ENCODE measurements at places on chromosomes 5 and 9. TPM values are rescaled to one million over a fixed set of nuclear protein-coding genes. Genes with fewer than 3 reads are reported as not detected.

GAPT gene
- not detected for total RNA-seq

F12 gene
- 14.3 TPM for total RNA-seq

- no peak for DNase-seq
These were observed 212.0 kb downstream of the ADAMTS12 start for GRCh38 chr5:33679791-33680190.

GRCh38 chr5:35229076-35230037 lies 930 bp downstream of the PRLR start:
- peak; percentile 55 for DNase-seq

- no peak for DNase-seq
These were observed 545.3 kb upstream of the PTPRD start for GRCh38 chr9:11158063-11158462.

GRCh38 chr9:117681888-117682287 lies 22.3 kb upstream of the TLR4 start:
- no peak for DNase-seq

GRCh38 chr5:73007051-73007450 lies 51.2 kb downstream of the FCHO2 start:
- no peak for DNase-seq

- no peak for DNase-seq
These were observed 48.9 kb upstream of the NRARP start for GRCh38 chr9:137350696-137351584.

DNA sequence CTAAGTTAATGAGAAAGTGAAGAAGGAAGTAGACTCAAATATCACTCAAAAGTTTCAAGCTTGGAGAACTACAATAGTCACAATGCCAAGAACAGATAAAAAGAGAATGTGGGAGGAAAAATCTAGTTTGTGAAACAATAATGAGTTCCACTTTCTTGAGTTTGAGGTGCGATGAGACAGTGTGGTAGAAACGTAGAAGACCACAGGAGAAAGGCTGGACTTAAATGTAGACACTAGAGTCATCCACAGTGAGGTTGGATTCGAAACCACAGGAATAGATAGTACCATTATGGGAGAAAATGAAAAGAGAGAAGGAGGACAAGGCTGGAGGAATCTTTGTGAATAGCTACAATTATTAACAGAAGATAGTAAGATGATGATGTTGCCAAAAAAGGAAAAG lies 141.1 kb upstream of the LRRTM2 start:
- no peak for DNase-seq

DNA sequence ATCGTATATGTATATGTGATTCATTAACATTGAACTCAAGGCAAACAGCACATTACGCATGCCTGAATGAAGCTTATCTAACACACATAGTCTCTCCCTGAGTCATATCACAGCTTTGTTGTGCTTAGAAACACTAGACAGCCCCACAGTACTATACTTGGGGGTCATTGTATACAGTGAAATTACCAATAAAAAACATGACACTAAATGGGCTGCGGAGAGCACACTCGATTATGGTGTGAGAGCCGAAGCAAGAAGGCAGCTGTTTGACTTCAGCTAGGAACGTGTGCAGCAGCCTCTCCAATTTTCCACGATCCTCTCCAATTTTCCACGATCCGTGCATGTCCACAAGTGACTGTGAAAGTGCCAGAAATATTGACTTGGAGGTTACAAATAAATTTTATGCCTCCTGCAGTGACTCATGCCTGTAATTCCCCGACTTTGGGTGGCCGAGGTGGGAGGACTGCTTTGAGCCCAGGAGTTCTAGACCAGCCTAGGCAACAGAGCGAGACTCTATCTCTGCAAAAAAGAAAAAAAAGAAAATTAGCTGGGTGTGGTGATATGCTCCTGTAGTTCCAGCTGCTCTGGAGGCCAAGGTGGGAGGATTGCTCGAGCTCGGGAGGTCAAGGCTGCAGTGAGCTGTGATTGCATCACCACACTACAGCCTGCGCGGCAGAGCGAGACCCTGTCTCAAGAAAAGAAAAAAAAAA lies 102.4 kb downstream of the DAPK1 start:
- peak; percentile 37 for DNase-seq

- DNase-seq: no peak
These were observed 237.2 kb upstream of the IL12B start for GRCh38 chr5:159567461-159567860.

DNA sequence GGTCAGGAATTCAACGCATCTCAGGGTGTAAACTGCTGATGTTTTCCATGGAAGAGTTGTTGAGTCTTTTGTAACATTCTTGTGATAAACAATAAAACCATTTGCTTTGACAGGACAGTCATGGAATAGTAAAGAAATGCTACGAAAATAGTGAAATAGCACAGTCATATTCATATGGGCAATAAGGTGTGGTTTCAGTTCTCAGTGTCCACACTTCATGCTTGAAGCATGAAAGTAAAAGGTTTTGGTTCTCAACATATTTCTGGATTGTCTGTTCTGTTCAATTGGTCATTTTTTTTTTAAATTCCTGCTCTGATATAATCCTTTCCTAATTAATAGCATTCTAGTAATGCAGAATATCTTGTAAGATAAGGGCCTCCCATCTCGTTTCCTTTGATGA lies 467.6 kb upstream of the ZNF608 start:
- DNase-seq: no peak
